Testis (tissue), 5 donors: ENCODE measurements at places on chromosomes 7 and 10. TPM values are rescaled to one million over a fixed set of nuclear protein-coding genes. Genes with fewer than 3 reads are reported as not detected.

- no peak overlapping the region for H3K27ac ChIP-seq
- no peaks in the 10 kb centered on the region for H3K27me3 ChIP-seq
- DNase-seq = no peak
Observed at GRCh38 chr10:3484306-3485056, 300.5 kb downstream of the KLF6 start.

- H3K4me1 ChIP-seq = no peaks in the 10 kb centered on the region
- peak; percentile 61 for DNase-seq
- H3K4me3 ChIP-seq = no peak overlapping the region
Observed at GRCh38 chr10:11057448-11057847, 39.8 kb downstream of the CELF2 start.

DNA sequence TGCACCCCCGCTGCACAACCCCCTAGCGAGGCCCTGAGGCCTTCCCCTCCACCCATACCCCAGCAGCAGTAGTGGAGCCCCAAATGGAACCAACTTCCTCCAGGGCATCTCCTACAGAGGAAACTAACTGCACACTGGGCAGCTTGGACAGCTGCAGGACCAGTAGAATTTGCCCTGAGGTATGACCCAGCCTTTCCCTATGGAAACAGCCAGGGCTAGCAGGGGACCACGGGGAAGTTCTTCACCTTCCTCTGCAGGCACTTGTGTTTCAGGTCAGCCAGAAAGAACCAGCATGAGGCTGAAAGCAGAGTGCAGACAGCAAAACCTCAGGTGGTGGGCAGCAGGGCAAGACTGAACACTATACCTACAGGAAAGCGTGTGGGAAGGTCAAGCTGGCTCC, 5.7 kb upstream of the EEPD1 start:
- no peaks in the 10 kb centered on the region for H3K27me3 ChIP-seq
- H3K36me3 ChIP-seq = no peaks in the 10 kb centered on the region
- DNase-seq = no peak

DNA sequence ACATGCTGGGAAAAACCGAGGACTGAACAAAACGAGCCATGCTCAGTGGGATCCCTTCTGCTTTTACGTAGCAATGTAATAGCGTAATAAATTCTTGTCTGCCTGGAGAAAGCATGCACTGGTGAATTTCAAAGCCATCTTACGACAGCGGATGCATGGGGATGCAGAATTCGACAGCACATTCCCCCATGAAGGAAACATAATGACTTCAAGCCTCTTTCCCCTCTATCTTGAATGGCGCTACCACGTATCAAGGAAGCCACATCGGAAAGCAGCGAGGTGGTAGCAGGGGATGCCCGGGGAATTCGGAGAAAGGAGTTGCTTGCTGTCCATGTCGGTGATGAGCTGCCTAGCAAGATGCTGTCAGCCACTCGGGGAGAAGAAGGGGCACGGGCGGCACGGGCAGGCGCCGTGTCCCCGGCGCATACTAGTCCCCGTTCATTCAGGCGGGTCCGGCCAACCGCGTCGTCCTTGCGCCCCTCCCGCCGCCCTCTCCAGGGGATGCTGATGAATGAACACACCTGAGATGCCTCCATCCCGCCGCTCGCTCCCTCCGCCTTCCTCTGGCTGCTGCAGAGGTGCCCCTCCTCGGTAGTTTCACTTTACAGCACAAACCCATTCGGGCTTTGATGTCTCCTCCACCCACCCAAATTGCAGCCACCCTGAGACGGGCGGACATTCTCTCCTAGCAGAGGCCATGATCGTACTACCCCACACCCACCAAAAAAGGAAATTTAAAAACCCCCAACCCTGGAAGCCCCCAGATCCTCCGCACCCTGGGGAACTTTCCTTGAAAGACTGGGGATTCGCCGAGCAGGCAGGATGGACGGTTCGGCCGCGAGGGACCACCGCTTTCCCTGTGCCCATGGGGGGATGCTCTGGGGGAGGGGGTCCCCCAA, 644 bp downstream of the SORBS1 start:
- H3K36me3 ChIP-seq = no peaks in the 10 kb centered on the region
- no peaks in the 10 kb centered on the region for H3K27me3 ChIP-seq
- H3K4me1 ChIP-seq = peaks cover 13% of the 10 kb centered on the region
- peak; percentile 48 for DNase-seq
- H3K4me3 ChIP-seq = peak overlapping the region; percentile 91

DNA sequence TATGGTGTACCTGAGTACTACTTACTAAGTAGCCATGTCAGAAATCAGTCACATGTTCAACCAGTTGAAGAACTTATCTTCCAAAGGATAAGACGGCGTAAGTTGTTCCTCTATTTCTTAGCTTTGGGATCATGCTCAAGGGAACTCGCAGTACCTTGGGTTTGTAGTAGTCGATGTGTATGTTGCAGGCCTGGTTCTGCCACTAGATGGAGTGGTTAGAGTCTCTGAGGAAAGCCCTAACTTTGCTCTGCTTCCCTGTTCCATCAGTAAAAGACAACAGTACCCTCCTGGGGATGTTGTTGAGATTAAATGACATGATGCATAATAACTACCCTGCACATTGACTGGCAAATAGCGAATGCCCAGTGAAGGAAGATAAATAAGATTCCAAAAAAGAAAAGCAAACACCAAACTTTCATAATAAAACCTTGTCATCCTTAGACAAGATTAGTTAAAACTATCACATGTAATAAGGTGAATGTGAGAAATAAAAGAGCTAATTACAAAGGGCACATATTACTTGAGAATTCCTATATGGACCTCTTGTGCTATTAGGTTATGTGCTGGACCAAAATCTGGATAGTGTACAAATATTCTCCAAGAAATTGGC, 165.9 kb downstream of the ABCA13 start:
- peak; percentile 63 for DNase-seq
- no peak overlapping the region for H3K4me3 ChIP-seq
- no peaks in the 10 kb centered on the region for H3K4me1 ChIP-seq
- H3K27me3 ChIP-seq = no peaks in the 10 kb centered on the region
- no peaks in the 10 kb centered on the region for H3K36me3 ChIP-seq

- H3K27me3 ChIP-seq = no peaks in the 10 kb centered on the region
- no peaks in the 10 kb centered on the region for H3K36me3 ChIP-seq
- H3K4me1 ChIP-seq = peaks cover 29% of the 10 kb centered on the region
- no peak for DNase-seq
- H3K4me3 ChIP-seq = no peak overlapping the region
Observed at GRCh38 chr7:139374246-139374645, 14.6 kb downstream of the LUC7L2 start.

DNA sequence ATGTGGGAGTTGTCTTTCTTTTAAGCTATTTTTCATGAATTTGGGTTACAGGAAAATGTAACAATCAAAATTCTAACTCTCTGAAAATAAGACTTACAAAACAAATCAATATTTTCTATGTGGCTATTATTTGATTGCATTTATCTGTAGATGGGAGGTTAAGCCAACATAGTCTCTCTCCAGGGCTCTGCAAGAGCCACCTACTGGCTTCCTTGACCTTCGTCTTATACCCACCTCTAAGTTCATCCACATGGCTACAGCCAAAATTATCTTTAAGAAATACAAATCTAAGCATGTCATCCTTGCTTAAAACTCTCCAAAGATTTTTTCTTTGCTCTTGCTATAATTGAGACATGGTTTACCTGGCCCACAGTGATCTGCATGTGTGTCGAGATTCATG, 14.2 kb downstream of the GRM3 start:
- no peak for DNase-seq
- H3K27me3 ChIP-seq = no peaks in the 10 kb centered on the region
- no peak overlapping the region for H3K4me3 ChIP-seq
- no peaks in the 10 kb centered on the region for H3K4me1 ChIP-seq
- no peak overlapping the region for H3K27ac ChIP-seq
- H3K36me3 ChIP-seq = no peaks in the 10 kb centered on the region

- no peaks in the 10 kb centered on the region for H3K4me1 ChIP-seq
- no peak overlapping the region for H3K4me3 ChIP-seq
- DNase-seq = no peak
- H3K36me3 ChIP-seq = no peaks in the 10 kb centered on the region
- H3K27ac ChIP-seq = no peak overlapping the region
Observed at GRCh38 chr7:17863809-17864143, 76.5 kb downstream of the SNX13 start.

The DOCK4 gene
- total RNA-seq = 12.4 TPM

The CALHM3 gene
- 0.39 TPM for total RNA-seq

The SLIT1 gene
- total RNA-seq = 1.9 TPM

DNA sequence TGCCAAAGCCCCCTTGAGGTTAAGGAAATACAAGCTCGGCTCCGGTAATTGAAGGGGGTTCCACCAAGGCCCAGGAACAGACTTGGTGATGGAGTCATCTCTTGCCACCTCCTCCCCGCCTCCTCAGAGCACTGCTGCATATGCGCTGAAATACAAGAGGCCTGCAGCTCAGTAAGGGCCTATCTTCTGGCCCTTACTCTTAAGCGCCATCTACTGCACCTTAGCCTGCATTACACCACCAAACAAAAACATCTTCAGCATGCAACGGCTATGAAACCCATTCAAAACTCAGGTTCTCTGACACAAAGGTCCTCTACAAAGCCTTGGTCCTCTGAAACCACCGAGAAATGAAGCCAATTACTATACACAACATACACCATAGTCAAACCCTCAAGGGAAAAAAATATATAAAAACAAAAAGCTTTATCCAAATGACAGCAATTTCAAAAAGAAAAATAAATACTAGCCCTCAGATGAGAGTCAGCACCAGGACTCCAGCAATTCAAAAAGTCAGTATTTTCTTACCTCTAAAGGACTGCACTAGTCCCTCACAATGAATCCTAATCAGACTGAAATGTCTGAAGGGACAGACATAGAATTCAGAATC, 176.8 kb upstream of the TBX20 start:
- no peaks in the 10 kb centered on the region for H3K27me3 ChIP-seq
- H3K4me3 ChIP-seq = no peak overlapping the region
- no peaks in the 10 kb centered on the region for H3K36me3 ChIP-seq
- DNase-seq = no peak
- H3K27ac ChIP-seq = no peak overlapping the region

The SPDYE5 gene
- total RNA-seq = 12.5 TPM

The TMEM178B gene
- total RNA-seq = 7.2 TPM

GRCh38 chr7:114786455-114786854, 135.4 kb upstream of the MDFIC start:
- no peaks in the 10 kb centered on the region for H3K27me3 ChIP-seq
- H3K27ac ChIP-seq = no peak overlapping the region
- H3K36me3 ChIP-seq = no peaks in the 10 kb centered on the region

DNA sequence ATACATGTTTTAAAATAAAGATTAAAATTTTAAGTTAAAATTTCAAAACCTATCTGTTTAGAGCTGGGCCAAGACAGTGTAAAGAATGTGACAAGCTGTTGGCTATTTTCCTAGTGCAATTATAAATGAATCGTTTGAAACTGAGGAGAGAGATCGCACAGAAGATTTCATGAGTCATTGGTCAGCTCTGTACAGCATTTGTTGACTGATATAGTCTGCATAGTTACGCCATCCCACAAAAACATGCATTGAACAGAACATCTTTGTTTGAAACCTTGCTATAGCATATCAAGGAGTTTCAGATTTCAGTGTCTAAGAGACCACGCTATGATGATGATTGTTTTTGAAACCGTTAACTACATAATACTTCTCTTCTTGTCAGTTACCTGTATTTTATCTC, 1.3 kb upstream of the C10orf67 start:
- H3K4me1 ChIP-seq = peaks cover 4% of the 10 kb centered on the region
- no peak for DNase-seq
- H3K27ac ChIP-seq = no peak overlapping the region
- no peaks in the 10 kb centered on the region for H3K36me3 ChIP-seq
- no peak overlapping the region for H3K4me3 ChIP-seq
- H3K27me3 ChIP-seq = no peaks in the 10 kb centered on the region
